ENCODE measurements at places on chromosomes 4 and X.

- no peak for DNase-seq
These were observed 4.3 kb downstream of the MAEA start for GRCh38 chr4:1293991-1294390.

- no peak for DNase-seq
These were observed 196.0 kb upstream of the EDNRA start for GRCh38 chr4:147284935-147285334.

GRCh38 chr4:17276776-17277175 lies 235.1 kb downstream of the QDPR start:
- DNase-seq = peak; percentile 57

- peak; percentile 14 for DNase-seq
These were observed 139.7 kb downstream of the MAPK10 start for GRCh38 chr4:86220121-86220520.

GRCh38 chr4:163284304-163284703 lies 48.1 kb downstream of the NPY1R start:
- DNase-seq = no peak

DNA sequence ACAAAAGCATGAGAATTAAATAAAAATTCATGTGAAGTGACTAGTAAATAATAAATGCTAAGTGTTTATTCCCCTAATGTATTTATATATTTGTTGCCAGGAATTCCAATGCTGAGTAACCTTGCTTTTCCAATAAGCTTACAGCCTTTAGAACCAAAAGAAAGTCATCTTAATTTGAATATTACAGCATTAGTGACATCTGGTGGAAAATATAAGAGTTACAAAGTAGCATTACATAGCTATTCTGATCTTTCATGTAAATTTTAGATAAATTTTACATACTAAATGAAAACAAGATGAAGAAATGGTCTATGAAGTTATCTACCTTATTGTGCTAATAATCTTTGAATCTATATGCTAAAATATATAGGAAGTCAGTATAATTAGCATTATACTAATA lies 10.4 kb downstream of the MAD2L1 start:
- DNase-seq = peak; percentile 32

GRCh38 chr4:183299464-183299863 lies 20.6 kb downstream of the CLDN22 start:
- no peak for DNase-seq

GRCh38 chr4:118872181-118872580 lies 16.5 kb upstream of the SYNPO2 start:
- no peak for DNase-seq

DNA sequence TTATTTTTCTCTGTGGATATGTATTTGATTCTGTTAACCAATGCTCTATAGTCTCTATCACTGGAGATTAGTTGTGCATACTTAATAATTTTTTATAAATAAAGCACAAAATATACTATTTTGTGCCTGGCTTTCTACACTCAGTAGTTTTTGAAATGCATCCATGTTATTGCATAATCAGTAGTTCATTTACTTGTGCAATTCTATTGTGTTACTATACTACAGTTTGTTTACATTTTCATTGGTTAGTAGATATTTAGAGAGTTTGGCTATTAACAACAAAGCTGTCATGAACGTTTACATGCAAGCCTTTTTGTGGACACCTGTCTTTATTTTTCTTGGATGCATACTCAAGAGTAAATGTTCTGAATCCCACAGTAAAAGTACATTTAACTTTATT lies 265.0 kb upstream of the FAT4 start:
- DNase-seq = no peak

- no peak for DNase-seq
These were observed 715.1 kb downstream of the FSTL5 start for GRCh38 chr4:161448550-161449180.

DNA sequence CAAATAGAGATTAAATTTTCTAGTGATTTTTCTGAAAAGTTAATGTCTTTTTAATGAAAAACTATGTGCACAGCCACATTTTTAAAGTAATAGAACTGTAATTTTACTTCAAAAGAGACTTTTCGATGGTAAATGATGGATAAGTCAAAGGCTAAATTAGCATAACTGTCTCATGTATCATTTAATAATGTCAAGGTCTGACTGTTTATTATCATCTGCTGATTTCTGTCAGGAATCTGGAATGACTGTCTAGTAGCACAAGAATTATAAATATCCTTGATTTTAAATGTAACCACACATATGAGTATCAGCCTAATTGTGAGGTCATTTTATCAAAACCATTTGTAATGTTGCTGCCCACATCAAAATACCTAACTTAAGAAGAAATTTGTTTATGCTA lies 333.8 kb downstream of the EPHA5 start:
- DNase-seq = no peak

DNA sequence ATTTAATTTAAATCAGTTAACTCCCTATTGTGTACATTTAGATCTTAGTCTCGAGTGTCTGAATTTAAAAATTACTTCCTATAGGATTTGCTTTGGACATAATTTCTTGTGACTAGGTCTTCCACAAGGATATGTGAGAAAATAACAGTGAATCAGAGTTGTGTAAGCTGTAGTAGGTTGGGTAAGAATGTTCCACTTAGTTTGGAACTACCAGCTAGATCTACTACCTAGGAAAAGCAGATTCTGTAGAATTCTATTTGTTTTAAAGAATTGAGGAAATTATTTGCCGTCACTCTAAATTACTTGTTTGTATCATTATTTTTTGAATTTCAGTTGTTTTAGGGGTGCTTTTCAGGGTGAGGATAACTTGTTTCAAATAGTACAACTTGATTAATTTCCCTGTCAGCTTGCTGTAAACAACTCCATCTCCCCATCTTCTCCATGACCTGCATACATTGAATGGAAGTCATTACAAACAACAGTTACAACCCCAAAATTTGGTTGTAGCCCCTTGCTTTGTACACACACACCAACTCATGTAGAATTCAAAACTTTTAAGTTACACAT lies 1.3 kb downstream of the MTHFD2L start:
- DNase-seq = no peak

DNA sequence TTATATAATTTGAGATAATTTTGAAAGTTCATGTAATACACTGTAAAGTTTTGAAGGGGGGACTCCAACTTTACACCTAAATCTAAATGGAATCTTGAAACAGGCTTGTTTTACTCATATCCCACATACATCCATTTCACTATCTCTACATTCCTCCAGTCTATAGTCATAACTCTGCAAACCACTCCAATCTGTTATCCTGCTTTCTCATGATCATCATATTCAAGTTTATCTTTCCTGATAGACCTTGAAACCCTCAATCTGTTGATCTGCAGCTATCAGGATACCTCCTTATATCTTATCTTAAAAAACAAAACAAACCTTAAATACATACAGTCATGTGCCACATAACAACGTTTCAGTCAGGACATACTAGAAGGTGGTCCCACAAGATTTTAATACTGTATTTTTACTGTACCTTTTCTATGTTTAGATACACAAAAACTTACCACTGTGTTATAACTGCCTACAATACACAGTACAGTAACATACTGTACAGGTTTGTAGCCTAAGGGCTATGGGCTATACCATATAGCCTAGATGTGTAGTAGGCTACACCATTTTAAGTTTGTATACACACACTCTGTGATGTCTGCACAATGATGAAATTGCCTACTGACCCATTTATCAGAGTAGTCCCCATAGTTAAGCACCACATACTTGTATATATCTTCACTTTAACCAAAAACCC lies 14.0 kb downstream of the CHIC2 start:
- peak; percentile 57 for DNase-seq

- no peak for DNase-seq
These were observed 28.8 kb downstream of the RPS6KA3 start for GRCh38 chrX:20237864-20238263.

GRCh38 chrX:17527135-17527701 lies 152.2 kb downstream of the NHS start:
- DNase-seq = no peak

DNA sequence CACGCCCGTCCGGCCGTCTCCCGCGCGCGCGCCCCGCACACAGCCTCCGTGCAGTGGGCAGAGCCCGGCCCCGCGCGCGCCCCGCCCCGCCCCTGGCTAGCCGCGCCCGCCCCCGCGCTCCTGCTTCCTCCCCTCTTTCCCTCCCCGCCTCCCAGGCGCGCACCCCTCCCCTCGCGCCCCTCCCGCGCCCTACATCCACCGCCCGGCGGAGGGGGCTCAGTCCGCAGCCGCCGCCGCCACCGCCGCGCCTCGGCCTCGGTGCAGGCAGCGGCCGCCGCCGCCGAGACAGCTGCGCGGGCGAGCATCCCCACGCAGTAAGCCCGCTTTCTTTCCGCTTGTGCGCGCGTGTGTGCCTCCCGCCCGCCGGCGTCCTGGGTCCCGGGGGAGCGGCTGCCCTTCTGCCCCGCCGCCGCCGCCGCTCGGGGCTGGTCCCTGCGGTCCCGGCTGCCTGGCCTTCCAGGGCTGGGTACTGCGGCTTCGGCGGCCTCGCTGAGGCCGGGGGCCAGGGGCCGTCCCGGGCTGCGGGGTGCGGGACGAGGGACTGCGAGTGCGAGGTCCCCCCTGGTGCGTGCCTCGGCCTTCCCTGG lies at the start of gene FHL1:
Gene FHL1, plus strand, starts transcription at position 219 of the 587 bp plus-strand sequence.
- DNase-seq = peak; percentile 51

Measured in fibroblast of skin of right quadriceps (primary cell).